Renal cortex interstitium (tissue), 15 donors: ENCODE measurements at places on chromosomes 12 and 14.

DNA sequence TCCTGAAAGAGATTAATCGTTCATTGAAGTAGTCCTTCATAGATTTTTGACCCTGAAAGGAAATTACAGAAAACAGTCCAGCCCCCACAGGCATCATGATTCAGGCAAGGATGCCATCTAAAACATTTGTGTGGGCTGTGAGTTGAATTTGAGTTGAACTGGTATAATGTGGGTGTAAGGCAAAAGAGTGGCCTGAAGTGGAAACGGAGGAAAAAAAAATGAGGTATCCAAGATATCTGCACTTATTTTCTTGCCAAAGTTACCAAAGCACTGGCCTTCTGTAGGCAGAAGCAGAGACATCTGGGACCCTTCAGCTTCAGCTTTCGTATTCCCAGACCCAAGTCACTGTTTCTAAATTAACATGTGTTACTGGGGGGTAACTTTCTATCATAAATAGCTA, 105.1 kb upstream of the DIO2 start:
- DNase-seq: peak; percentile 2

- DNase-seq: no peak
Observed at GRCh38 chr12:91091916-91092715, 19.2 kb downstream of the LUM start.

- peak; percentile 12 for DNase-seq
Observed at GRCh38 chr12:18224745-18225144, 36.6 kb upstream of the PIK3C2G start.

GRCh38 chr12:41521872-41522379, 333.8 kb downstream of the PDZRN4 start:
- peak; percentile 21 for DNase-seq

- no peak for DNase-seq
Observed at GRCh38 chr12:16492820-16493797, 112.9 kb downstream of the LMO3 start.

GRCh38 chr14:62168564-62169155, 406.4 kb downstream of the SNAPC1 start:
- DNase-seq: no peak

DNA sequence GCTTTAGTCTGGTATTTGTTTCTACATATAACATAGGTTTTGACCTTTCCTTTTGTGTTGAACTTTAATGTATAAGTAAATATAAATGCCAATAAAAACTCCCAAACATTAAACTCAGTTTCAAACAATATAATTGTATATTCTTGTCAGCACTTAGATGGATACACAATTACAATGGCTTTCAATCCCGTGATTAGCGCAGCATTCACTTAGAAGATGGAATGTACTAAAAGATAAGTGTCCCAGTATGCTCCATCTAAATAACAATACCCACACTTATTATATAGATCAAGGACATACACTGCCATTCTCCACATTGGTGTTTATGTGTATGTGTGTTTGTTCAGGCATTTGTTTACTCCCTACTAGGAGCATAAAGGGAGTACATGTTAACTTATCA, 193.1 kb downstream of the SOX5 start:
- DNase-seq: no peak

DNA sequence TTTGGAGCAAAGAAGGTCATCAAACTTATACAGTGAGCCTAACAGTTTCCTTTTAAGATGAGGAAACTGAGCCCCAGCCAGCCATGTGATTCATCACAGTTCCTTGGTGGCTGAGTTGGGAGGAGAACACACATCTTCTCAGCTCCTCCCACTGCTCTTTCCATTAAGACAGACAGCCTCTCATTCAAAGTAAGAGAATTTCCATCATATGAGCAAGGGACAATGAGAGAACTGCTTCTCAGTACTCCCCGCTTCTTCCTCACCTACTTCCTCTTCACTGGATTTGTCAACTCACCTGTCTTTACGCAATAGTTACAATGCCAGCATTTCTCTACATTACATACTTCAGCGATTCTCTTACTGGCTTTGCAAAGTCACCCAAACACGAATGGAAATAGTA, 2.2 kb downstream of the IFNG start:
- DNase-seq: no peak

DNA sequence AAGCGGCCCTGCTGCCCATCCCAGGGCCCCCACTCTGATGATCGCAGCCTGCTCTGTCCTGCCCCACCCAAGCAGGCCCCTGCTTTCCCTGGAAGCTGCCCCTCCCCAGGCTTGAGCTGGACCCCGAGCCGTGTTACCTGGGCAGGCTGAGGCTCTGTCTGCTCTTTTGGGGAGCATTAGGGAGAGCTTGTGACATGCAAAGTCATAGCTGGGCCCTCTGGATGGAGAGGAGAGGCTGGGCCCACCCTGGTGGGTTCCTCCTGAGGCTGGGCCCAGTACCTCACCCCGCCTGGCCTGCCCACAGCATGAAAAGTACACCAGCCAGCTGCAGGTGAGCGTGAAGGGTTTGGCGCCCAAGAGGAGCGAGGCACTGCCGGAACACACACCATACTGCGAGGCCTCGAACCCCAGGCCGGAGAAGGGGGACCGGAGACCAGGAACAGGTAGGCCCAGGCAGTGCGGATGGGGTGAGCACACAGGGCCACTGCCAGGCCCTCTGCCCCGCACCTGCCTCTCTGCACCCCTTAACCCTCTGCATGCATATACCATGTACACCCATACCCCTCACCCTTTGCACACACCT, 15.0 kb downstream of the CEP170B start:
- DNase-seq: no peak

DNA sequence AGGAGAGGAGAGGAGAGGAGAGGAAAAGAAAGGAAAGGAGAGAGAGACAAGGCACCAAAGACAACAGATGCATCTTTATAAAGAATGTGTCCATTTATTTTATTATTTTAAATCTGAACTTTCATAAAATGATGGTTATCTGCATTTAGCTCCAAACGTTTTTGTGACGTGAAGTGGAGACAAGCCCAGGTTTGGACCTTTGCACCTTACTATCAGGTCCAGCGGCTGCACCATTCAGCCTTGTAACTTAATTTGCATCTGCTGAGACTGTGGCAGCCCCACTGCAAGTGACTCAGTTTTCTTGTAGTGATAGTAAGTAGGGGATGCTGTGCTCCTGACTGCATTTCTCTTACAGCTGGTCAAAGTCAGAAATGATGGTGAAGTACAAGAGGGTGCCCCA, 130.7 kb downstream of the NTF3 start:
- no peak for DNase-seq

DNA sequence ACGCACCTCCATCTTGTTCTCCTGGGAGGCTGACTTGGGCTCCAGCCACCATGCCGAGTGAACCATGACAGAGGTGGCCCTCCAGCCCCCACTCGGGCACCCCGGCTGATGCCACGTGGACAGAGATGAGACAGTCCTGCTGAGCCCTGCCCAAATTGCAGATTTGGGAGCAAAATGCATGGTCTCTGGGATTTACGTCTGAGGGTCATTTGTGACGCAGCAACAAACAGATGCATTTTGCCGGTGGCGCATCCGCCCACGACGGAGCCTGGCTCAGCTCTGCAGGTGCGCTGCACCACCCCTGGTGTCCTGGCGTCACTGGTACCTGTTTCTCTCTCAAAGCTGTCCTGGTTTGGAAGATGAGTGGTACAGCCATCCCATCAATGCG, 31.1 kb upstream of the INF2 start:
- no peak for DNase-seq

DNA sequence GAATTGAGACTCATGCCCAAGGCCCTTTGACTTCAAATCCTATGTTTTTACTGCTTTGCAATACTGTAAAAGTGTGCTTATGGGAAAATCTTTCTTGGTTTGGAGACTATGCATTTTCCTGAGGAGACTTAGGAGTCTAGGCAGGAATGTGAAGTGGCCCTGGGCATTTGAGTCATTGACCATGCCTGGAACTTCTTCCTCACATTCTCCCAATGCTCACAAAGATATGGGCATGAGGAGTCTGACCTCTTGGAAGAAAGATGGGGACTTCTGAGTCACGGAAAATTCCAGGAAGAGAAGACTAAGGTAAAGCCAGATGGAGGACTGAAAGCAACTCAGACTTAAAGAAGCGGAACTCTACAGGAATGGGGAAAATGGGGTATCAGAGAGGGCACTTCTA, 38.2 kb upstream of the ZNF641 start:
- DNase-seq: no peak

- peak; percentile 23 for DNase-seq
Observed at GRCh38 chr14:71322655-71323250, 415.5 kb downstream of the PCNX1 start.

- no peak for DNase-seq
Observed at GRCh38 chr12:121697093-121697698, 15.4 kb upstream of the TMEM120B start.

GRCh38 chr12:117060246-117060928, 38.8 kb downstream of the TESC start:
- no peak for DNase-seq

GRCh38 chr12:66717036-66717673, 38.3 kb upstream of the GRIP1 start:
- no peak for DNase-seq

DNA sequence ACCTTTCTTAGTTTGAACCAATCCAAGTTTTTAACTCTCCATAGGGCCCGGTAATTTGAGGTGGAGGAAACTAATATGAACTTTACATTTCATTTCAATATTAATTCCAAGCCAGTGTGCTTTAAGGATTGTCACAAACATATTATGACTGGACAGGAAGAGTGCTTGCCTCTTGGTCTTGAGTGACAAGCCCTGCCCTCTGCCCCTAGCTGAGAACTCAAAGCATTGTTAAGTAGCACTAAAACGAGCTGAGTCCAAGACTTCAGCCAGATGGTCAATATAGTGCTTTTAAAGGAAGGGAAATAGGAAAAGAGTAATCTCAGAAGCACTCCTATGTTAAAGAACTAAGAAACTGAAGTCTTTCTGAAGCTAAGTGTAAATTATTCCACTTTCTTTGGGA, 17.1 kb downstream of the TRMT5 start:
- no peak for DNase-seq

GRCh38 chr12:33634544-33634943, 194.9 kb upstream of the SYT10 start:
- no peak for DNase-seq

DNA sequence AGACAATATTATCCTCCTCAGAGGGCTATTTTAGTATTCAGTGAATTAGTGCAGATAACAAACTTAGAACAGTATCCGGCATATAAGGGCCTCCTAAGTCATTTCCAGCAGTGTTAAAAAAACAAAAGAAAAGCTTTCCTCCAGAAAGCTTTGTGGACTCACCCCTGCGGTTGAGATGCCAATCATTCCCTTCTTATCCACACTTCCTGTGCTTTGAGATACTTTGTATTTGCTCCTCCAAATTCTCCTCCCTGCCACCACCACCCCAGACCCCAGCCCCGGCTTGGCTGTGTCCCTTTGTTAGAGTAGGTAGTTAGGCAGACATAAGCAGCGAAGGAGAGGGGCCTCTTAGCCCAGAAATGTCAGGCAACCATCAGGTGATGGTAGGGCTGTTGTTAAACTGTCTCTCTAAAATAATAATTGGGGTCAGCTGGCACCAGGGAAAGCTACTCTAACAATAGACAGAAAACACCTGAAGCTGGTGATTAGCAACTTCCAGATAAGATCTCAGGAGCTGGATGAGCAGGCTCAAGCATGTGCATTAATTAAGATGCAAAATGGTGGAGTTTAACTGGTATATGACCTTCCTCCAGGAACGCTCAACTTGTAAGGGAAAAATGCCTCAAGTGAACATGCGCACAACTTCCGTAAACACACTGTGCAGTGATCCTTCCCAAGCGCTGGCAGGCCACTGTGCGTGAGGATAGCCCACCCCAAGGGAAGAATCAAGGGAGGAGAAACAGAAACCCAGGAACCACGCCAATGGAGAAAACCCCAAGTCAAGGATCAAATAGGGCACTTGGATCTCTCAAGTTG, 152.1 kb upstream of the EEA1 start:
- DNase-seq: no peak

DNA sequence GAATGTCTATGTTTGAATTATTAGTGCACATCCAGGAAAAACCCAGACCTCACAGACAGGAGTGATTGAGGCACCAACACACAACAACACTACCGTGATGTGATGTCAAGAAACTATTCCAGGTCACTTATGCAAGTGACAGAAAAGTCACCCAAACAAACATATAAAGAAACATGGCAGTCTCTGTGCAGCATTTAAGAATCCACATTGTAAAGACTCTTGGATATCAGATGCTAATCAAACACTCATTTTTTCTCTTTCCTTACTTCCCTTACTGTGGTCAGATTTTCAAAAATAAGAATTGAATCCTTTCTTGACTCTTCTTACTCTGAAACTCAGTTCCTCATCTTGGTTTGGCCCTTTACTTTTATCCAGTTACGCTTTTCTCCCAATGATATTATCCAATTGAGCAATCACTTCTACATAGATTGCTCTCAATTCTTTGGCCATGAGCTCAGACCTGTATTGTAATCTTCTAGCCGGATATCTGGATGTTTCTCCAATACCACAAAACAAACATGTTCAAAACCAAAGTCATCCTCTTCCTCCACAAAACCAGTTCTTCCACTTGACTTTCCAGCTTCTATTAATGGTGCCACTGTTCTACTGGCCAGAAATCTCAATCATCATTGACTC, 115.4 kb downstream of the DUSP6 start:
- DNase-seq: no peak

DNA sequence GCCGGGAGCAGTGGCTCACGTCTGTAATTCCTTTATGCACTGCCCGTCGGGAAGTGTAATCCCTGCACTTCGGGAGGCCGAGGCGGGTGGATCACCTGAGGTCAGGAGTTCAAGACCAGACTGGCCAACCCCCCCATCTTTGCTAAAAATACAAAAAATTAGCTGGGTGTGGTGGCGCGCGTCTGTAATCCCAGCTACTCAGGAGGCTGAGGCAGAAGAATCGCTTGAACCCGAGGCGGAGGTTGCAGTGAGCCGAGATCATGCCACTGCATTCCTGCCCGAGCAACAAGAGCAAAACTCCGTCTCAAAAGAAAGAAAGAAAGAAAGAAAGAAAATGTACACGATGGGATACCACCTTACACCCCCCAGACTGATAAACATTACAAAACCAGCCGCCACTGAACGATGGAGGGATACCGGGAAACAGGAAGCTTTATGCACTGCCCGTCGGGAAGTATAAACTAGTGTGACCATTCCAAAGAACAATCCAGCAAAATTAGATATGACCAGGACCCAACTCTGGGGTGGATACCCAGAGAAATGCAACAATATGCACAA, 1.1 kb downstream of the ABCD4 start:
- no peak for DNase-seq

DNA sequence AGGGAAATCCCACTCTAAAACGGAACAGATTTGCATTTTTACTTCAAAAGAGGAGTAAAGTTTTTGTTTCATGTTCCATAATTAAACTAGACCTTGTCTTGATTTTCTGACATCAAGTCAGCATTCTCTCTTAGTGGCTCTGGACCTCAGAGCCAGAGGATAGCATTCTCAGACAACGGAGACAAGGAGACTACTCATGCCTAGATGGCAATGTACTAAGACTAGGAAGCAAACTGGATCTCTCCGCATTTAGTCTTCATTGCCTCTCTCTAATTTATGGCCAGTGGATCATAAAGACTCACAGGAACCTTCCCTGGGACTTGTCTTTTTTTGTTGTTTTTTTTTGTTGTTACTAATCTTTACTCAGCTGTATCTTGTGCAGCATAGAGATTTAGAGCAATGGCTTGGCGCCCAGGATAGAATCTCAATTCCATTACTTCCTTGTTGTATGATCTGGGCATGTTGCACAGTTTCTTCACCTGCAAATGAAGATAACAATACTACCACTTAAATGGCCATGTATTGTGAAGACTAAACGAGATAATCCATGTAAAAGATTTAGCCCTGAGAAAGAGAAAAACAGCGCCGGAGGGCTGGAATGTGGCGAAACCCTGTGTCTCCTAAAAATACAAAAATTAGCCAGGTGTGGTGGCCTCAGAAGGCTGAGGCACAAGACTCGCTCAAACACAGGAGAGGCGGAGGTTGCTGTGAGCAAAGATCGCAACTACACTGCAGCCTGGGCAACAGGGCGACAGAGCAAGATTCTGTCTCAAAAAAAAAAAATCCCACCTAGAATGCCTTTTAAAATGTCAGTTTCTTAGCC, 4.0 kb upstream of the GEMIN2 start:
- DNase-seq: no peak
